HuH-7.5 (cell line): ENCODE measurements at places on chromosomes 2 and 18.

DNA sequence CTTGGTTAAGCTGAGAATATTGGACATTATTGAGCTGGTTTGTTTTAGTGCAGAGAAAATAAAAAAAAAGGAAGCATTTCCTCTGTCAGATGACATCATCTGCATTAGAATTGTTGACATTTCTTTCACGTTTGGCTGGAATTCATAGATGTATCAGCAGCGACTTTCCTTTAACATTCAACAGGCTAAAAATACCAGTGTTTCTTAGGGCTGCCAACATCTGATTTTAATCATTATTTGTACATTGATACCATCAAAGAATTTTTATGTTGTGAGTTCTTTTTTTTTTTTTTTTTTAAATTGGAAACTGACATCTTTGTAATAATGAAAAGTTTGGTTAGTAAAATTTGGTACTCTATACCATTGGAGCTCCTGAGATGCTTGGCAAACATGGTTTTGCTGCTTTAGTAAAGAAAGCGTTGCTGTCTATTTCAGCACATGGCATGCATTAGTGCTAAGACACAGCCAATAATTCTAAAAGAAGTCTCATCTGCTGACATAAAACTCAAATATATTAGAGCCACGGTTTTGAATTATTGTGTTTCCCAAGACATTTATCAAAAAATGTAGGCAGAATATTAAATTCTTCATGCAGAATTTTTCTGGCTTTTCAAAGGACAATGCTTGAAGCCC is 33.6 kb downstream of the GTF2A1L start:
- no peak for DNase-seq

- DNase-seq, result no peak
Observed at GRCh38 chr2:54063967-54064535, 51.4 kb upstream of the ACYP2 start.

GRCh38 chr2:64727013-64727767 is 73.5 kb upstream of the SERTAD2 start:
- DNase-seq, result no peak

GRCh38 chr18:11850821-11851145 is 430 bp upstream of the CHMP1B start:
- no peak for DNase-seq

DNA sequence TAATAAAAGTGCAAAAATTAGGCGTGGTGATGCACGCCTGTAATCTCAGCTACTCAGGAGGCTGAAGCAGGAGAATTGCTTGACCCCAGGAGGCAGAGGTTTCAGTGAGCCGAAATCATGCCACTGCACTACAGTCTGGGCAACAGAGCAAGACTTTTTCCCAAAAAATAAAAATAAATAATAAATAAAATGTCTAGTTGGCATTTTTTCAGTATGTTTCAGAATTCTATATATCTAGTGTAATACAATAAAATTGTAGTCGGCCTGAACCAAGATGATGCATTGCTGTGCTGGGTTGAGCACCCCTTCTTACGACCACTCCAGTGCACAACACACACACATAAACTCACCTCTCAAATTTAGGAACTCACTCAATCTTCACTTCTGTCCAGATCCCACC is 108.2 kb downstream of the XIRP2 start:
- no peak for DNase-seq

DNA sequence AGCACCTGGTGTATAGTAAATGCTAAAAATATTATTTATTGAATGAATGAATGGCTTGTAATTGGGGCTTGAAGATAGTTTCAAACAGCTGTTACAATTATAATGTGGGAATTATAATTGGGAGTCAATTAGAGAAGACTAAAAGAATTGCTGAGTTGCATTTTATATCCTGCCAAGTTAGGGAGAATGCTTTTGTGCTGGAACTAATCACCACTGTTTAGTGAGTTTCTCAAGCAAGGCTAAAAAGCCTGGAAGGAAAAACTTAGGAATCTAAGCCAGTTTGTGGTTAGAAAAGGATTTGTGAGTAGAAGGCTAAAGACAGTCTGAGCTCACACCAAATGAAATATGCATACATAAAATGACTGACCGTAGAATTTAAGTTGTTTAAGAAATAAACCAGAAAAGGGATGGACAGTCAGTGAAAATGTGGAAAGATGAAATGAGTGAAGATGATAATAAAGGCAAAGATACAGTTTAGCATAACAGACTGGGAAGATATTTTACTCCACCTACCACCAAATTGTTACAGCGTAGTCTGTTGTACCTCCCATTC is 647.7 kb upstream of the FSHR start:
- DNase-seq, result no peak

- no peak for DNase-seq
Observed at GRCh38 chr2:109158237-109158636, 29.2 kb downstream of the SH3RF3 start.

GRCh38 chr2:163044114-163044513 is 205.5 kb upstream of the KCNH7 start:
- DNase-seq, result no peak

DNA sequence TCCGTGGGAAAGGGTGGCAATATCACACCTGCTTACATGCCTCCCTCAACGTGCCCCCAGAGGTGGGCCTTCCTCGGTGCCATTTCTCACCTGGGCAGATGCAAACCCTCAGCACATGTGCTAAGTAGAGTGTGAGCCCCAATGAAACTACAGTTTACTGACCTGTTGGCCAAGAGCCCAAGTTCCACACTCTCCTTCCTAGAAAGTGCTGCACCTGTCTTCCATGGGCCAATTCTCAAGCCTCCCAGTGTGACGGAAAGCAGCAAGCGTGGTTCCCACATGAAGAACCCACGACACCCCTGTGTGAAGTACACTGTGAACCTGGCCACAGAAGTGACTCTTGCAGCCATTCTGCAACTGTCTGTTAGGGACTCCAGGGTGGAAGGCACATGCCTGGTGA is 73.7 kb downstream of the UXS1 start:
- no peak for DNase-seq

- no peak for DNase-seq
Observed at GRCh38 chr2:207012461-207012860, 73.1 kb downstream of the CPO start.

- no peak for DNase-seq
Observed at GRCh38 chr18:61732854-61733253, 160.0 kb downstream of the RNF152 start.

DNA sequence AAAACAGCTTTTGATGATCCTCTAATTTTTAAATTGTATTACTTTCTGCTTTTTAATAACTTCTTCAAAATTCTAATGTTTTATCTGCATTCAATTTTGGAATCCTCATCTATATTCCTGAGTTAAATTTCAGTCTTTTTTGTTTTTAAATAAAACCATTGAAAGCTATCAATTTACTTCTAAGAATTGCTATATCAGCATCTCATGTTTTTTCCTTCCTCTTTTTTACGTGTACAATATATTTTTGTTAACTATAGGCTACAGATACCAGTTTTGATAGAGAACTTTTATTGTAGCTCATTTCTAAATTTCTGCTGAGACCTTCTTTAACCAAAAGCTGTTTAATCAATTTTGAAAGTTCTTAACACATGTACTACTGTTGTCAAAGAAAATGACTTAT is 84.5 kb downstream of the SS18 start:
- DNase-seq, result no peak

DNA sequence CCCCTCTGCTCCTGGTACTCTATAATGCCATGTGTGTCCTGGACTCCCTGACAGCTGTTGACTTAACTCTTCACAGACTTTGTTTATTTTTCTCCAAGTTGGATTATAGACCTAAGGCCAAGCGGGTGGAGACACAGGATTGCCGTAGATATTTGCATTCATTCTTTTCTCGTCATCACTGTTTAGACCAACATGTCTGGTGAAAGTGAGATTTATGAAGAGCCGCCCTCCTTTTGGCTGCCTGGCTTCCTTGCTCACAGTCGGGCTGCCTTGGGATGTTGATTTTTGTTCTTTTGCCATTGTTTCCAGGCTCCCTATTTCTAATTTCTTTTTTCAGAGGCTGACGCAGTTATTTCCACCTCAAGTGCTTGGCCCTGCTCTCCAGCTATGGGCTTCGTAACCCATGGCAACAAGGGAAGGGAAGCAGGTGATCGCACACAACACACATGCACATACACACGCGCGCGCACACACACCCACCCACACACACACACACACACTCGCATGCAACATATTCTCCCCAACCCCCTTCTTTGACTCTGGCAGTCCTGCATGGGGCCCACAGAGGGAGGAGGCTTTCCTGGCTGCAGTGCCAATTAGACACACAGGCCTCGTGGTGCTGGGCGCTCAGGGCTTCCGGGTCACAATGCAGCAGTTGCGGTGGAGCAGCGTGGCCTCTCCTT is 296.5 kb downstream of the MTX2 start:
- no peak for DNase-seq

DNA sequence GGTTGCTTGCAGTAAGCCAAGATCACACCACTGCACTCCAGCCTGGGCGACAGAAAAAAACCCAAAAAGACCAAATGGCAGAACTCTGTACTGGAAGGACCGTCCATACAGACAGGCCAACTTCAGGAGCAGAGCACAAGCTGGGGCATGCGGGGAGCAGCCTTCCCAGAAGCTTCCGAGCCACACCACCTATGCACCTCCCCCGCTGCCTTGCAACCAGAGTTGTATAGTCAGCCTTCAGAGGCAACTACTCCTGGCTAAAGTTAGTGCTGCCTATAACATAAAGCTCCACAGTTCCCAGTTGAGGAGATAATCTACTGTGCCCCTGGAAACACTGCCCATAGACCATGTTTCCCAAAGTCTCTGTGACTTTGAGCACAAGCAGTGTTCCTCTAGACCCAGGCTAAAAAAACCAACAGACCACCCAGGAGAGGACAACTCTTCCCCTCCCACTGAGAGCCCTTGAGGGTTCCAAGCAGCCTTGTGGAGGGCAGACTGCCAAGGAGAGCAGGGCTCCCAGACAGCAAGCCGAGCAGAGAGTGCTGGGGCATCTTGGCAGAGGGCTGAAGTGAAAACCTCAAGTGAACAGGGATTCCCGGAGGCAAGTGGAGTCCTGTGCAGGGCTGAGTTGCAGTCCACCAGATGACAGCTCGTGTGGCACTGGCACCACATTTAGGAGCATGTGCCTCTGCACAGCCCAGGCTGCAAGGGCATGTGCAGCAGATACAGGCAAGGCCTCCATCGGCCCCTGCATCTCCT is 6.8 kb downstream of the SFT2D3 start:
- DNase-seq, result no peak

- DNase-seq, result no peak
Observed at GRCh38 chr18:28030458-28030857, 146.5 kb downstream of the CDH2 start.

DNA sequence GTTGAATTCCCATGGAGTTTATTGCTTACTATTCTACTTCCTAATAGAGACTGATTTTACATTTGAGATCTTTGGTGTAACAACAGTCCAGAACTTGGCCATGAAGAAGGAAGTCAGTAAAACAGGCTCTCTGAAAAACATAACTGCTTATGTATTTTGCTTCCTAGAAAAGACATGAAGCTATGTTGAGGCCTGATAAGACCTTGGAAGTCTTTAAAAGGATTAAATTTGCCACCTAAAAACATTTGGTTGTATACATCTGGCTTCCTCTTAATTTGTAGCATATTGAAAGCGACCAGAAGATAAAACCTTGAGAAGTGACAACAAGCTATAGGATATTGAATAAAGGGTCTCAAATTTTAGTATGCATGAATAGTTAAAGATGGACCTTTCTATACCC is 36.4 kb downstream of the PTRHD1 start:
- no peak for DNase-seq

DNA sequence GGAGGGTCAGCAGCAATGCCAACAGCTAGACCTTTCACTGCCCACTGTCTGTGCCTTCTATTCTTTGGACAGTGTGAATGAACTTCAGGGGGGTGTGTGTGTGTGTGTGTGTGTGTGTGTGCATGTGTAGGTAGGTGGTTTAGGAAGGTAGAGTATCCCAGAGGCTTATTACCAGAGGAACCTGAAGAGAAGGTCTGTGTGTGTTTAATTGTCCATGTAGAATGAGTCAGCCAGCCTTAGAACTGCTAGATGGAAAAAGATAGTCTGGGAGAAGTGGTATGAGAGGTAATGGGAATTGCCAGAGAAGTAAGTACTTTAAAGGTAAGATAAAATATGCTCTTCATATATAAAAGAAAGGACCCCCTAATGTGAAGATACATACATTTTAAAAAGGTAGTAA is 522.2 kb downstream of the PIK3C3 start:
- no peak for DNase-seq

DNA sequence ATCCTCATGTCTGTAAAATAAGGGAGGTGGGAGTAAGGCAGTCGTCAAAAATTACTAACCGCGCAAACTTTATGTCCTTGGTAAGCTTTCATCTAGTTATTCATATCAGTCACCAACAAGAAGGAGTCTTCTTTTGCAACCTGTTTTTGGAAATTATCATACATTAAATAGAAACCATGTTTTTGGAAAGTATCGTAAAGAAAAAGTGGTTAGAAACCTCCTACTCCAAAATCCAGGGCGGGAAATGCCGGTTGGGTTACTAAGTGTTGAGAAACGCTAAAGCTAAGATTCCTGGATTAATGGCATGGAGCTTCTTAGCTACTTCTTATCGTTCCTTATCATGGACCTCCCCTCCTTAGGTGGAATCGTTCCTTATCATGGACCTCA is 778 bp downstream of the BBS5 start:
- DNase-seq, result no peak

- no peak for DNase-seq
Observed at GRCh38 chr2:104344985-104345384, 508.9 kb upstream of the POU3F3 start.

- DNase-seq, result no peak
Observed at GRCh38 chr2:231968820-231969219, 7.3 kb downstream of the DIS3L2 start.

DNA sequence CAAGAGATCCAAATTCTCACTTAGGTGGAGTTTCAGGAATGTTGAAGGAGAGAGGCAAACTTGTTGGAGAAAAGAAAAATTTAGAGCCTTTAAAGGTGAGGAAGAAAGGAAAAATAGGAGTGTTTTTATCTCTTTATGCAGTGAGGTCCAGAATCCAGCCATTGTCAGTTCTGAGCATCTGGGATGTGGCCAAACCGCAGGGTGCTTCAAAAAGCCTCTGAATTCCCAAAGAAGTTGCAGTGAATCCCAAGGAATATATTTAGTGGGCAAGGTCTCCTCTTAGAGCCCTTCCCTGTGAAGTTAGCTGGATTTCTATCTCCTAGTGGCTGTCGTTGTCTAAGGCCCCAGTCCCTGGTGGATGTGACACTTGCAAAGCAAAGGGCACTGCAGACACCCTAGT is 51.2 kb downstream of the MTCL1 start:
- no peak for DNase-seq

GRCh38 chr2:9263428-9263827 is 56.8 kb downstream of the ASAP2 start:
- no peak for DNase-seq

- DNase-seq, result no peak
Observed at GRCh38 chr2:150878356-150878755, 383.3 kb downstream of the RBM43 start.

DNA sequence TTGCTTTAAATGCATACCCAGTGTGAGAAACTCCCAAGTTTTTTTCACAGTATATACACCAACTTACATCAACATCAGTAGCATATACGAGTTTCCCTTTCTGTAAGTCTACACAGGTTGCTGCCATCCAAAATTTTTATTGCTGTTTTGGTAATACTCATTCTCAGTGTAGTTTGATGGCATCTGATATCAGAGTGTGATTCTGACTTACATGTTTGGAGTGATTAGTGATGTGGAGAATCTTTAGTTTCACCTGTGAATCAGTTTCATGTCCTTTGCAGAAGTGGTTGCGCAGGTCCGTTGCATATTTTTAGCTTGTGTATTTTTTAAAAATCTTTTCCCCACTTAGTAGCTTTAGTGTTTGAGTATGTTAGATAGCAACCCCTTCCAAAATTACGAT is 50.1 kb downstream of the CCDC74A start:
- no peak for DNase-seq
